GM10248 (cell line): ENCODE measurements at places on chromosomes 3 and 15.
A peak's percentile ranks its signal among the peaks of the same experiment; 100 is the strongest.

- no peak for DNase-seq
Measured at GRCh38 chr15:76274226-76274625, 37.0 kb downstream of the ETFA start.

DNA sequence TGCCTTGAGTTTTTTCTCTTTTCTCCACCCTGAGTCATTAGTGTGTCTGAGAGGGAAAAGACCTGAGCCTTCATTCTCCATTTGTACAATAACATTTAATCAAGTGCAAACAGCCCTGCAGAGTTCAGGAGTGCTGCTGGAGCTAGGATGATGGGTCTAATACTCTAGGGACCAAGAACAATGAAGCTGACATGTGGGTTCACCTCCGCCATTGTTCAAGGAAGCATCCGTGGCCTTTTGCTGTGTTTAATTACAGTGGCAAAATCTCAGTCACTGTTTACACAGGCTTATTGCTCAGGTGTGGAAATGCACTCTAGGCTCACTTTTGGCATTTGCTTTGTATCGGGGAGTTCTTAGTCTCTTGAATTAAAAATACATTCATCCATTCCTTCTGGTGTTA is 259.6 kb downstream of the LRTM1 start:
- no peak for DNase-seq

- no peak for DNase-seq
Measured at GRCh38 chr3:50100956-50101845, 12.5 kb downstream of the RBM5 start.

DNA sequence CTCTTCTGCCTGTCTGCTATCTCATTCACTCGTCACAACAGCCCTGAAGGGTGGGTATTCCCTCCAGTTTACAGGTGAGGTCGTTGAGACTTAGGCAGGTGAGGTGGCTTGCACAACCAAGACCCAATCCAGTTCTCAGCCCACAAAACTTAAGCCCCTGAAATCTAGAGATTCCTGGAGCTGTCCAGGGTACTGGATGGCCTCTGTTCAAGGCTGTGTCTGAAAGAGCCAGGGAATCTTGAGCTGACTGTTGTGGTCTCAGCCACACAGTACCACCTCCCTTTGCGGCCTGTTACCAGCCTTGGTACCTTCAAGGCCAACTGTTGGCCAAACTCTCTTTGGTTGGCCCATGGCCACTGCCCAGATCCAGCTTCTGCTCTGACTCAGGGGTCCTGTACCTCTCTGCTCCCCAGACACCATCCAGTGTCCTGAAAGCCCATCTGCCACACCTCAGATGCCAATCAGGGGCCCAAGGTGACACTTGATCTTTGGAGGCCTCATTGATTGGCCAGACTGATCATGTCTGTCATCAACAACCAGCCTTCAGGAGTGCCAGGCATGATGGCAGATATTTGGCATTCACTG is 10.9 kb upstream of the FAM107A start:
- no peak for DNase-seq

DNA sequence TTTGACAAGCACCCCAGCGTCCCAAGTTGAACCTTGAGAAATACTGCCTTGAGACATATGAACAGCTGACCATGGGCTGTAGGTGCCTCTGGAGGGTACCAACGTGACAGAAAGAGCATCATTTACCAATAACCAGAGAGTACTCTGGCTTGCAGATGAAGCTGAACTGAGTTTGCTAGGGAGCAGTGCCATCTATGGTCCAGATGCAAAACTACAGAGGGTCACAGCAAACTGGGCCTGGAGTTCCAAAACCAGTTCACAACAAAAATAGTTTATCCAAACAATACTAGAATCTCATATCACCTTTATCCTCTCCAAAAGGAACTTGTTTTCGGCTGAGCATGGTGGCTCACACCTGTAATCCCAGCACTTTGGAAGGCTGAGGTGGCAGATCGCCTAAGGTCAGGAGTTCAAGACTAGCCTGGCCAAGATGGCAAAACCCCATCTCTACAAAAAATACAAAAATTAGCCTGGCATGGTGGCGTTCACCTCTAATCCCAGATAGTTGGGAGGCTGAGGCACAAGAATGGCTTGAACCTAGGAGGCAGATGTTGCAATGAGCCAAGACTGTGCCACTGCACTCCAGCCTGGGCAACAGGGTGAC is 69.3 kb downstream of the CHAC1 start:
- DNase-seq, result peak; percentile 37
